Effector CD4-positive, alpha-beta T cell (primary cell): ENCODE measurements at places on chromosomes 16 and 17.

DNA sequence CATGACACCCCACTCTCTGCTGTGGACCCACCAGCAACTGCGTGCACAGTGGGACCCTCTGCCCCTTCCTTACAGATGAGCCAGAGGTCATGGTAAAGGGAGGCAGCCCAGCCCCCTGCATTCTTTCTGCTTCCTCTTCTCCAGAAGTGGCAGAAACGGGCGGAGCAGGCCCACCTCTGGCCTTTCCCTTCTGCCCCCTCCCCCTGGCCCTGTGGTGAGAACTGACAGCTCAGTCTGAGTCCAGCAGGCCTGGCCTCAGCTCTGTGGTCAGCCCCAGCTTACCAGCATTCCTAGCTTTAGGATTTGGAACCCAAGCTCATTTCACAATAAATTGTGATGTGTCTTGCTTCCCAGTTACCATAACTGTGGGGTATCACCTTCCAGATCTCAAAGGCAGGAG, 4.8 kb upstream of the ANKRD11 start:
- no peak for DNase-seq

- DNase-seq = no peak
These were observed 2.1 kb upstream of the GPS2 start for GRCh38 chr17:7317161-7317803.

DNA sequence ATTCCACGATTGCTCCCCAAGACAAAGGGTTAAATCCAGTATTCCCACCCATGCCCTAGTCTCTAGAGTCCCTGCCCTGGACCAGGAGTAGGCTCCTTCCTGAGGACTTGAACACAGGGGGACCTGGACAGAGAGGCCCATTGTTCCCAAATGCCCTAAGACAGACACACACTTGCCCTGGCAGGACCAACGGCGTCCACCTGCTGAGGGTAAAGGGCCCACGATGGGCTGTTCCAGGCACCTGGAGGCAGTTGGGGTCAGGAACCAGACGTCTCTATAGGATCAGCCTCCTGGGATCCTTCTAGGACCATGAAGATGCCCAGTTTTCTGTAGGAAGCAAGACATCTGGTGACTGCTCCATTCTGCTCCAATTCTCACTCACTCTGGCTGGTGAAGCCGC, 39.3 kb downstream of the TNFRSF13B start:
- no peak for DNase-seq

DNA sequence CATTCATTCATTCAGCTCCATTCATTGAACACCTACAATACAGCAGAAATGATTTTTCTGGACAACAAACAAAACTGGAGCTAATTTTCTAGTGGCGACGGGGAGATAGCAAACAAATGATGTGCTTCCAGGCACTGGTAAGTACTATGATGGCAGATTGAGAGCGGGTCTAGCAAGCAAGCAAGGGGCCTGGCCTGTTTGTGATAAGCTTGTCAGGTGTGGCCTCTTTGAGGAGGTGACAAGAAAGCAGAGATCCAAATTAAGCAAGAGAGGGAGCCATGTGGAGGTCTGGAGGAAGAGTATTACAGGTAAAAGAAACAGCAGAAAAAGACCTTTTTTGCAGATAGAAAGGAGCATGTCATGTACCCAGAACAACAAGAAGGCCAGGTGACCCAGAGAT, 216.1 kb upstream of the CPHXL start:
- DNase-seq = no peak

DNA sequence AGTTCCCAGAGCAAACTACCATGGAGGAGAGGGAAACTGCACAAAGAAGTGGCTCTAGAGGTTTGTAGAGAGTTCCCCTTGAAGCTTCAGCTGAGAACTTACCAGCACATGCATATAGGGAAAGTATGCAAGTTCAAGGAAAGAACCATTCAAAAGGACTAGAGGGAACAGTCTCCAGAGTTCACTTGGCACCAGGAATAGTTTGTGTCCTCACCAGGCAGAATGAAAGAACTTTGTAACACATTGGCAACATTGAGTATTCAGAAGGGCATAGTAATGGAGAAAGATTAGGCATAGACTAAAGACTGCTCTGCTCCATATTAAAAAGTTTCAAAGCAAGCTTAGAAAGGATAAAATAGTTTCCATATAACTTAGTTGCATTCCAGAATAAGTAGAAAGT, 155.4 kb upstream of the TOM1L1 start:
- DNase-seq = no peak

DNA sequence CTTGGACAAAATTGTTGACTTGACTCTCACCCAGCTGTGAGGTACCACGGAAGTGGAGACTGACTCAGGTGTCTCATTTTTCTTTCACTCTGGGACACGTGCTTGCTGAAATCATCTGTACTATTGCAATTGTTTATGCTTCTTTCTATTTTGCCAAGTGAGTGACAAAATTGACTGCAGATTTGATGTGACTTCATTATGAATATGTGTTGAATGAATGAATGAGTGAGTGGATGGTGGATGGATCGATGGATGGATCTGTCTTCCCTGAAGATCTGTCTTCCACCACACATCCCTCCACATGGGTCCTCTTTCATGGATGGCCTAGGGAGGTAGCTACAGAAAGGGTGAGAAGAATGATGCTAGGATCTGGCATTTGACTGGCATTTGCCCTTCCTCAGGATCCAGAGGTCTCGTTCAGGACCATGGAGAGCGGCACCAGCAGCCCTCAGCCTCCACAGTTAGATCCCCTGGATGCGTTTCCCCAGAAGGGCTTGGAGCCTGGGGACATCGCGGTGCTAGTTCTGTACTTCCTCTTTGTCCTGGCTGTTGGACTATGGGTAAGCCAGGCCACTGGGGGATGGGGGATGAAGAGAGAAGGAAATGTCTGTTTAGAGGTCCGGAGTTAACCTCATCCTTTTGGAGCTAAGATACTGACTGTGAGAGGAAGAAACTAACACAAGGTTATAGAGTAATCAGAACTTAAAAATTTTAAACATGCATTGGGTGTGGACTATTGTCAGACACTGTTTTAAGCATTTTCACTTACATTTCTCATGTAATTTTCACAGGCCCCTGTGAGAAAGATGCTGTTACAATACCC, 12.7 kb downstream of the SLC5A11 start:
- peak; percentile 27 for DNase-seq

GRCh38 chr16:77868052-77868451, 79.7 kb downstream of the VAT1L start:
- DNase-seq = no peak

DNA sequence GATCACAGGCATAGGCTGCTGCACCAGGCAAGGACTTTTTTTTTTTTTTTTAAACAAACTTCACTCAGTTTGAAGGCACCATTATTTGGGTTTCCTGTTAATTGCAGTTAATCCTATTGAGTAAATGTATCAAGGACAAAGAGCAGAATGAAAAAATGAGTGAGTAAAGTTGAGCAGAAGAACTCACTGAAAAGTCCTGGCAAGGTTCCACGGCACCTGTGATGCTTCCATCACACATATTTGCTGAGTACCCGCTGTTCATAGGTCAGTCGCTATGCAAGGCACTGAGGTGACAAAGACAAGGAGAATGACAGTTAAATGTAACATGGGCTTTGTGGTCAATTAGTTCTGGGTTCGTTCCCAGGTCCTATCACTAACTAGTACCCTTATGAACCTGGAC, 670.0 kb downstream of the MAF start:
- DNase-seq = no peak

DNA sequence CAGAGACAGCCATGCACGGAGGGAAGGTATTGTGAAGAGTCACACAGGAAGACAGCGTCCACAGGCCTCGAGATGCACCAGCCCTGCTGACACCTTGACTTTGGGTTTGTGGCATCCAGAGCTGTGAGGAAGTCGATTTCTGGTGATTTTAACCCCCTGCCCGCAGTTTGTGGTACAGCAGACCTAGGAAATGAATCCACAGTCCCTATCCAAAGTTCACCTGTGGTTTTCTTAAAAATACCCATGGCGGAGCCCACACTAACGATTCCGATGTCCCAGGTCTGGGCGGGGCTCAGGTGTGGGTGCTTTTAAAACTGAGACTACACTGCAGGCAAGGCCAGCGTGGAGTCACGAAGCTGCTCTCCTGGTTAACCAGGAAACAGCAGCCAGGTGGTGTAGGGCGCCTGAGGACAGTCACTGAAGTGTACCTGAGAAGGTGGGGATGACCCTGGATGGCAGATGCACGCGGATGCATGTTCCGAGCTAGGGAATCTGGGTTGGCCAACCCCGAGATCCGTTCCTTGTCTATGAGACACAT, 14.4 kb upstream of the MEAK7 start:
- peak; percentile 46 for DNase-seq

DNA sequence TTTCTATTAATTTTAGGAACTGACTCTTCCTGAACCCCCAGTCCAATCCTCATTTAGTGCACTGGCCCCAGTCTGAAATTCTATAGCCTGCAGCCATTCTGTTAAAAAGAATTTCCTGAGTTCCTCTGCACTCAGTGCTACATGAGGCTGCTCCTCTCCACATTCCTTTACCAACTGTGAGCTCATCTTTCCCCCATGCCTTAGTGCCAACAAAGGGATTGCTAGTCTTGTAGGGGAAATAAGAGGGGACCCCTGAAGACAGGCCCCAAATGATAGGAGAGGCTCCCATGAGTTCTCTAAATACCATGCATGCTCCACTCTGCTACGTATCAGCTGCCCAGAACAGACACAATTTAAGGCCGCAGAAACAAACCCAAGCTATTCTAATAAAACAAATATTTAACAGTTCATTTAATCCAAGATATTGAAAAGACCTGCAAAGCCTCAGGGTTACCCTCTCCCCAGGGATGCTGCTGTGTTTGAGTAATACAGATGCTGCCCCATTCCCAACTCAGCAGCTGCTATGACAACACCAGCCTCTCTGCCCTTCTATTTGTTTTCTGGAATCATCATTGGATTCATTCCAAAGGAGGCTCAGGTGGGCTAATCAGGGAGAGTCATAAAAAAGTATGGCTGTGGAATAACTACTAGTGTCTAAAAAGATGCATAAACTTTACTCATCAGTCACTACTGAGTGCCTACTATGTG, 228.5 kb downstream of the TOX3 start:
- DNase-seq = no peak

DNA sequence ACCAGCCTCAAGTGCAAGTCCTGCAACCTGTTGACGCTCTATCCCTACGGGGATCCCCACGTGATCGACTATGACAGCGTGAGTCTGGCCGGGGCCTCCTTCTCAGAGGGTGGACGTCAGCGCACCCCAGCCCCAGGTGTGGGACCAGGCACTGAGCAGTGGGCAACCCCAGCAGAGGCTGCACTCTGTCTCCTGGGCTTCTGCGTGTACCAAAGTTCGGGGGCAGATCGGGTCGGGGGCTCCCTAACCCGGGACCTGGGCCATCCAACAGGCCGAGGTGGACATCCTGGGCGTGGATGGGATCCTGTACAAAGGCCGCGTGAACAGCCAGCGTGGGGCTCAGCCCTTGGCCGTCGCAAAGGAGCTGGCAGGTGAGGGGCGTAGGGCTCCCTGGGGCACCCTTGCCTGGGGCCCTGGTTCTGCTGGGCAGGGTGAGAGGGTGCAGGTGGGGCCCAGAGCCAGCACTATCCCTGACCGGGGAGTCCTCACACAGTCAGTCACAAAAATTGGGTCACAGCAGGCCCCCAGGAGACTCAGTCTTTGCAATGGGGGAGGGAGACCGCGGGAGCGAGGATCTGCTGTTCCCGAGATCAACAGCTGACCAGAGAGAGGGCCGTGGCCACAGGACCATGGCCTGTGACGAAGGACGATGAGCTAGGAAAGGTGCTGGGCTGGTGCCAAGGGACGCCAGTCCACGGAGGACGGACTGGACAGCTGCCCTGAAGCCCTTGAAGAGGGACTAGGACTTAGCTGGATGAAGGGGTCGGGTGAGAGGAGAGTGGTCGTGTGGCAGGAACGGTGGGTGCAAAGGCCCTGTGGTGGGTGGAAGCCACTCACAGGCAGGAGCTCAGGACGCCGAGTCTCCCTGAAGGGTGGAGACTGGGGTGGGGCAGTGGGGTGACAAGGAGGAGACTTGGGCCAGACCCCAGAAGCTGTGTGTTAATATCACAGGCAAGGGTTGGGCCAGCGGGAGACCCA, 20.0 kb downstream of the UBALD1 start:
- DNase-seq = no peak

DNA sequence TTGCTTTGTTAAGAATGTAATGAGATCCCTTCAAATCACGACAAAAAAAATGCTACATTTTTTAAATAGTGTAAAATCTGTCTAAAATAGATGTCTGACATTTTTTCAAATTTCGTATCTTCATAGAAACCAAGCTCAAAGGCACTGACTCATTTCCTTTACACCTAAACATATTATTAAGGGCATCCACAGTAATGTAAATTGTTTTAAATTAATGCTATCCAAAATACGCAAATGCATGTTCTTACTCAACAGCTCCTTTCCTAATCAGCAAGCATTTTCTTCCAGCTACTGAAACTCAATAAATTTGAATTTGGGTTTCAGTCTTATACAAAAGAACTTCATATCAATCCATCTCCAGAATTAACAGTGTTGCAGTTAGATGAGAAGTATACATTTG, 4.3 kb downstream of the C16orf87 start:
- no peak for DNase-seq

GRCh38 chr16:86862595-86863280, 284.4 kb downstream of the FOXL1 start:
- DNase-seq = no peak

DNA sequence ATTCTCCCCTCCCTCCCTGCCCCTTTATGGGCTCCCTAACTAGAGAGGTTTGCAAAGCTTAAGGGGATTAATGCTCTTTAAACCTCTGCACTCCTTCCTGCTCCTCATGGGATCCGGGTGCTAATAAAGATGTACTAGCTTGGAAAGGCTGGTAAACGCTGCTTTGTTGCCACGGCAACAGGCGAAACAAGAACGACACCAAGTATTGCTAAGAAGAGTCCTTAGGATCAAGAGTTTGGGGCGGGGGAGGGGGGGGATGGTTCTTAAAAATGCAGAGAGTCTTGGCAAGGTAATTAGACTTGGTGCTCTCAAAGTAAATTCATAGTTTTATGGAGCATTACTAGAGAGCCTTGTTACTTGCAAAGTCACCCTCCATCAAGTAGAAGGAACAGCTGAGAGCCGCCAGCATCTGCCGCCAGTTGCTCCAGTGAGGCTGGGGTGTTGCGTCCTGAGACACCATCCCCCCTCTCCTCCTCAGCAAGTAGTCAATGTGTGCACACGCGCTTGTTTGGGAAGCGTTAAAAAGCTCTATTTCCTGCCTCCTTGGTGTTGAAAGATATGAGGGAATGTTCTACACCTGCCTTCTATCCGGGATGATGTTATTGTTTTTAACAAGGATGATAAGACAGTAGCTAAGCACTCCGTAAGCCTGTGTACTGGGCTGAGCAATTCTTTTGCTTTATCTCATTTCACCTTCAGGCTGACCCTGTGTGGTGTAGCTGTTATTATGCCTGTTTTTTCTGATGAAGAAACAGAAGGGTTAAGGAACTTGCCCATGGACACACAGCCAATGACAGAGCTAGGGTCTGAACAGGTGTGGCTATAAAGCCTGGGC, 190.9 kb downstream of the CCDC182 start:
- DNase-seq = no peak

DNA sequence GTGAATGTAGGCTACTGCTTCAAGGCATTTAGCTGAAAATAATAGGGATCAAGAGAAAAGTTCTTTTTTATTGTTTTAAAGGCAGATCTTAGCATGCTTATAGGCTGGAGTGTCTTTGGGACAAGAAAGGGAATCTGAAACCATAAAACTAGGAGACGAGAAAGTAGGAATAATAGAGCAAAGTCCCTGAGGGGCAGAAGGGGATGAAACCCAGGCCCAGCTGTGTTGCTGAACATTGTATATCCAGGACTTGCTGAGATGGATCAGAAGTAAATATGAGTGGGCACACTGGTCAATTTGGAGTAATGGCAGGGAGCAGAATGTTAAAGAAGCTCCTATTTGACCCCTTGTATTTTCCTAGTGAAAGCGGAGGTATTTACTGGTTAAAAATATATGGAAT, 9.3 kb downstream of the ZNF689 start:
- DNase-seq = no peak
